ENCODE measurements at places on chromosomes 16 and 17. TPM values are rescaled to one million over a fixed set of nuclear protein-coding genes. Genes with fewer than 3 reads are reported as not detected.

PLEKHM1 gene
- 140 TPM for total RNA-seq

TBX4 gene
- total RNA-seq = not detected

KCNJ2 gene
- 2.5 TPM for total RNA-seq

KRTAP4-6 gene
- not detected for total RNA-seq

CMTM1 gene
- 4.4 TPM for total RNA-seq

VWA3A gene
- 0.39 TPM for total RNA-seq

DNA sequence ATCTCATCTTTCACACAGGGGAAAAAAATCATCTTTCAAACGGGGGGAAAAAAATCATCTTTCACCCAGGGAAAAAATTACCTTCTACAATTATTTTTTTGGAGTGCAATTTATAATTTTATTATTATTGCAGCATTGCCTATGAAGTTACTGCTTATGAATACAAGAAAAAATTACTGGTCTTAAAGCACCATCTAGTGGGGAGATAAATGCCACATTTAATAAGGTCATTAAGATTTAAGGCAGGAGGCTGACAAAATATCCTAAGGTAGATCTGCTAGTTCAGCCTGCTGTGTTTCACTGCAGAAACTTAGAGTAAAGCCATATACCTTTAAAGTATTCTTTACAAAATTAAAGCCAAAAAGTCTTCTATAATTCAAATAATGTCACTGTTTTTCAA lies 13.7 kb downstream of the SHCBP1 start:
- no peaks in the 10 kb centered on the region for H3K27me3 ChIP-seq
- no peaks in the 10 kb centered on the region for H3K4me1 ChIP-seq
- H3K36me3 ChIP-seq = no peaks in the 10 kb centered on the region
- peak; percentile 68 for DNase-seq
- H3K4me3 ChIP-seq = no peak overlapping the region

GRCh38 chr16:13940397-13940933 lies 20.5 kb downstream of the ERCC4 start:
- peaks cover 31% of the 10 kb centered on the region for H3K36me3 ChIP-seq
- no peaks in the 10 kb centered on the region for H3K4me1 ChIP-seq
- no peak overlapping the region for H3K4me3 ChIP-seq
- H3K27ac ChIP-seq = no peak overlapping the region
- DNase-seq = no peak

DNA sequence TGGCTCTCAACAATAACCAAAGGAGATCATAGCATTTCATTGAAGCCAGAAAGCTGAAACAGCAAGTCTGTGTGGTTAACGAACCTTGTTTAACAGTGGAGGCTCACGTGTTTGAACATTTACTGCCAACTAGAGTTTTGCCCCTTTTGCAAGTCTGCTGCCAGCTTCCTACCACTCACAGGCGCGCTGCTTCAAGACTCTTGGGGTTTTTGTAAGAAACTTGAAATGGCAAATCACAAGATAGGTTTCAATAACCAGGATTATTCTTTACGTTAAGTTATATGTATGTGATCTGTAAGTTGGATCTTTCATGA lies 1.2 kb downstream of the SNTB2 start:
- peaks cover 54% of the 10 kb centered on the region for H3K4me1 ChIP-seq
- no peaks in the 10 kb centered on the region for H3K36me3 ChIP-seq
- H3K27me3 ChIP-seq = no peaks in the 10 kb centered on the region
- peak overlapping the region; percentile 83 for H3K4me3 ChIP-seq
- DNase-seq = no peak
- H3K27ac ChIP-seq = peak overlapping the region; percentile 60

GRCh38 chr17:64369007-64369893 lies 21.4 kb downstream of the PECAM1 start:
- H3K4me1 ChIP-seq = peaks cover 4% of the 10 kb centered on the region
- H3K27me3 ChIP-seq = no peaks in the 10 kb centered on the region
- H3K27ac ChIP-seq = no peak overlapping the region
- H3K4me3 ChIP-seq = no peak overlapping the region

DNA sequence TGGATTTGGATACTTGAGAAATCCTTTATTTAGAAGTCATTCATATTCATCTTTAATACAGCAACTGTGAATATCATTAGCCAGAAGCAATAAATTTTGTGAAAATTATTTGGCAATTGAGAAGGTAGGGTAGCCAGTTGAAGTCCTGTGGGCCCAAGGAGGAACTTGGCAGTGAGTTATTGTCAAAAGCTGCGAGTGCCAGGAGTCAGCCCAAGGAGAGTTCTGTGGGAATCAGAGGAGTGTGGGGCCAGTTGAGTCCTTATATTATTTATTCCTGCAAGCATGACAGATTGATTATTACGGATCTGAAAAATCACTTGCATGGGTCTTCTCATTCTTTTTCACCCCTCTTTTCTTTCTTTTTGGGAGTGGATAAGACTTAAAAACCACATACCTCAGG lies 38.3 kb downstream of the PRKCA start:
- DNase-seq = no peak
- H3K27me3 ChIP-seq = no peaks in the 10 kb centered on the region
- no peaks in the 10 kb centered on the region for H3K4me1 ChIP-seq
- no peaks in the 10 kb centered on the region for H3K36me3 ChIP-seq

GRCh38 chr16:1288813-1289476 lies 20.5 kb upstream of the UBE2I start:
- H3K4me1 ChIP-seq = peaks cover 5% of the 10 kb centered on the region
- peaks cover 8% of the 10 kb centered on the region for H3K27me3 ChIP-seq
- H3K36me3 ChIP-seq = no peaks in the 10 kb centered on the region
- no peak overlapping the region for H3K27ac ChIP-seq
- H3K4me3 ChIP-seq = no peak overlapping the region

DNA sequence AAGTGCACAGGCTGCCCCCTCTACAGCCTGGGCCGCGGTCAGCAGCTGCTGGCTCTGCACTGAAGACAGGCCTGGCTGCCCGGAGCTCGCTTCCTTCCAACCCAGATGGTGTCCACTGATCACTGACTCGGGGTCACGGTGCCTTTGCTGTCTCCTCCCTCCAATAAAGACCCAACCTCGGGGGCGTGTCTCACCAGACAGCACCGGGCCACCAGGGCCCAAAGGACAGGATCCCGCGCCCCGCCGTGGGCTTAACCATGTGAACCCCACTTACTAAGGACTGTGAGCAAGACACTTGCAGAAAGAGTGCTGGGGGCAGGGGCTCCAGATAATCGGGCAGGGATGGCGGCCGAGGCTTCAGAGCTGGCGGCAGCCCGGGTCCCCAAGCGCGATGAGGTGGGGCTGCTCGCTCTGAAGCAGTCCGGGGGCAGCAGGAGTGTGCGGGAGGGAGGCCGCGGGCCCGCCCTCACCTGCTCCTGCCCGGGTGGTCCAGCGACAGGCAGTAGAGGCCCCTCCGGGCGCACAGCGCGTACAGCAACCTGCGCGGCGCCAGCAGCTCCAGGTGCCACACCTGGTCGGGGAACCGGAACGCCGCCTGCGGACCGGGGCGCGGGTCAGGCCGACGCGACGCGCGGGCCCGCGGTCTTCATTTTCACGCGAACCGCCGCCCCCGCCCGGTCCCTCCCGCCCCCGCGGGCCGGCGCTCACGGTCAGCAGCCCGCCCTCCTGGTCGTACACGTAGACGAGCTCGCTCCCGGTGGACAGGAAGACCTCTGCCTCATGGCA lies 502 bp downstream of the FAAP100 start:
- DNase-seq = peak; percentile 31
- no peaks in the 10 kb centered on the region for H3K27me3 ChIP-seq
- peaks cover 30% of the 10 kb centered on the region for H3K4me1 ChIP-seq
- H3K27ac ChIP-seq = no peak overlapping the region
- peak overlapping the region; percentile 78 for H3K4me3 ChIP-seq

GRCh38 chr16:10662212-10662611 lies 32.5 kb downstream of the TEKT5 start:
- no peak overlapping the region for H3K27ac ChIP-seq
- H3K36me3 ChIP-seq = no peaks in the 10 kb centered on the region
- H3K4me1 ChIP-seq = no peaks in the 10 kb centered on the region

GRCh38 chr16:1984347-1985225 lies 593 bp downstream of the GFER start:
- H3K36me3 ChIP-seq = peaks cover 10% of the 10 kb centered on the region
- peaks cover 32% of the 10 kb centered on the region for H3K4me1 ChIP-seq
- peaks cover 29% of the 10 kb centered on the region for H3K27me3 ChIP-seq
- peak overlapping the region; percentile 54 for H3K4me3 ChIP-seq

DNA sequence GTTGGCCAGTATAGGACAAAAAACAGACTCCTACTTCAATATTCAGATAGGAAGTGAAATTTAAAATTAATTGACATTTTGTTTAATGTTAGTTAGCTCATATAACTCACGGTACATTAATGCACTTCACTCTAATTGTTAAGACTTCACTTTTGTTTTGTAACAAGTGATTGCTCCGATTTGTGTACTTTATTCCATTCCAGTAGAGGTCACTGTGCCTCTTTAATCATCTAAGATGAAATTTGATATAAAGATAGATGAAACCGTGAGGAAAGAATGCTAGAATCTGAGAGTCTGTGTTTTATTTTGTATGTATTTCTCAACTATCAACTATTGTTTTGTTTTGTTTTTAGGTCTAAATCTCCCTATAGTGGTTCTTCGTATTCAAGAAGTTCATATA lies 29.0 kb downstream of the RBBP6 start:
- H3K27me3 ChIP-seq = no peaks in the 10 kb centered on the region
- DNase-seq = no peak
- H3K4me3 ChIP-seq = no peak overlapping the region
- H3K4me1 ChIP-seq = no peaks in the 10 kb centered on the region

- no peak for DNase-seq
- no peaks in the 10 kb centered on the region for H3K36me3 ChIP-seq
- no peak overlapping the region for H3K27ac ChIP-seq
- no peaks in the 10 kb centered on the region for H3K27me3 ChIP-seq
- peaks cover 3% of the 10 kb centered on the region for H3K4me1 ChIP-seq
- no peak overlapping the region for H3K4me3 ChIP-seq
Observed at GRCh38 chr16:27991876-27992275, 71.6 kb downstream of the GSG1L start.

GRCh38 chr16:61813339-61813738 lies 222.9 kb downstream of the CDH8 start:
- no peaks in the 10 kb centered on the region for H3K36me3 ChIP-seq
- no peaks in the 10 kb centered on the region for H3K4me1 ChIP-seq
- H3K27ac ChIP-seq = no peak overlapping the region
- no peaks in the 10 kb centered on the region for H3K27me3 ChIP-seq
- H3K4me3 ChIP-seq = no peak overlapping the region

- H3K4me3 ChIP-seq = no peak overlapping the region
- H3K27ac ChIP-seq = no peak overlapping the region
Observed at GRCh38 chr17:5183410-5183793, 8.3 kb downstream of the ZNF594 start.

DNA sequence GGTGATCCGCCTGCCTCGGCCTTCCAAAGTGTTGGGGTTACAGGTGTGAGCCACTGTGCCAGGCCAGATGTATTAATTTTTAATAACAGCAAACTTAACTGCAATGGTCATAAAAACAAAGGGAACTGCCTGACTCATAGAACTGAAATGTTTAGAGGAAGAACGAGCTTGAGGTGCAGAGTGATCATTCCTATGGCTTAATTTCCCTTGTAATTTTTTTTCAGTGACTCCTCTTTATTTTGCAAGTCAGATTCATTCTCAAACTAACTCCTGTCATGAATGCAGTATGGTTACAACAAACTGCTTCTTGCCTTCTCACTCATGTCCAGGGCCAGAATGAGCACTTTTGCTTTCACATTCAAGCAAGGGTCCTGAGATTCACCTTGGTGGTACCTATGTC lies 231.3 kb downstream of the HAPSTR1 start:
- H3K27me3 ChIP-seq = no peaks in the 10 kb centered on the region
- no peak for DNase-seq
- H3K36me3 ChIP-seq = no peaks in the 10 kb centered on the region
- H3K4me1 ChIP-seq = no peaks in the 10 kb centered on the region
- H3K27ac ChIP-seq = no peak overlapping the region

DNA sequence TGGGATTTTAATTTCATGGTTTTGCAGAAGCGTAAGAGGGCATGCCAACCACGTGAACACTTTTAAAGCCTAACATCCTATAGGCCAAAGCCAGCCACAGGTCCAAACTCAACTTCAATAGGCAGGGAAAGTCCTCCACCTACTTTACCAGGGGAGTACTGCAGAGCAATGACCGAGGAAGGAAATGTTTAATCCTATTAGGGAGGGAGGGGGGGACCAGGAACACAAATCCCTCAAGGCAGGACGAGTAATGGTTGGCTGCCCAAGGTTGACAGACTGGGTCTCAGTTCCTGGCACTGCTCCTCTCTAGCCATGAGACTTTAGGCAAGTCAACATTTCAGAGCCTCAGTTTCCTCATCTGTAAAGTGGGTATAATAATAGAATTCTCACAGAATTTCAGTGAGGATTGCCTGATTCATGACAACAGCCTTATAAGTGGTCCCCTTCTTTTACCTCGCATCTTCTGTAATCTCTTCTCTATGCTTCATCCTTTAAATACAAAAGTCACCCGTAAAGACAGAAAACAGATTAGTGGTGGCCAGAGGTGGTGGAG lies 315.8 kb downstream of the HAPSTR1 start:
- no peaks in the 10 kb centered on the region for H3K36me3 ChIP-seq
- no peak overlapping the region for H3K4me3 ChIP-seq
- no peak for DNase-seq
- H3K27me3 ChIP-seq = no peaks in the 10 kb centered on the region

DNA sequence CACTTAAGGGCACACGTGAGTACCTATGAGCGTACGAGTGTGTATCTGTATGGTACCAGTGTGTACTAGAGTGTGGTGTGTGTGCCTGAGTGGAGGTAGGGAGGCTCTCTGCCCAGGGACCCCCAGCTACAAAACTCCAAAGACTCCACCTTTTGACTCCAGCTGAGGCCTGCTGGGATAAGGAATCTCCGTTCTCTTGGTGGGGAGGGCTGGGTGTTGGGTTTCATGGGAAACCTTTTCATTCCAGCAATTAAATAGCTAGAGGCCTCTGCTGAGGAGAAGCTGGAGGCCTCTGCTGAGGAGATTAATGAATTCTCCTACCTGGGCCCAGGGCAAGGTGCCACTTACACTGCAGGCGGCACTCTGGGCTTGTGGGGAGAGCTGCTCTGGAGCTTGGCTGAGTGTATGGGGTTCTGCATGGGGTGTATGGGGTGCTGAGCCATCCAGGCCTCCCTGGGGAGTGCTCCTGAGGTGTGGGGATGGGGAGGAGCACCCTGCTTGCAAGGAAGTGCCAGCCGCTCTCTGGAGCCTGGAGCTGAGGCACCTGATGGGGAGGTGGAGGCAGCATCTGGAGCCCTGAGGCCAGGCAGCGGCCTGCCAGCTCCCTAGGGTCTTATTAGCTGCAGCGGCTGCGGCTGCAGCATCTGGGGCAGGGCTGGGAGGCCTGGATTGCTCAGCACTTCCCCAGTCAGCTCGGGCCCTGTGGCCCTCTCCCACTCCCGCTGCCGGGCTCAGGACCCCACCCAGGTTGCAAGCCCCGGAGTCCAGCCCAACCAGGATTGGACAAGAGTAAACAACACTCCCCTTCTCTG lies 4.6 kb downstream of the ANKRD13B start:
- no peak overlapping the region for H3K27ac ChIP-seq
- no peak for DNase-seq
- no peak overlapping the region for H3K4me3 ChIP-seq
- no peaks in the 10 kb centered on the region for H3K36me3 ChIP-seq

DNA sequence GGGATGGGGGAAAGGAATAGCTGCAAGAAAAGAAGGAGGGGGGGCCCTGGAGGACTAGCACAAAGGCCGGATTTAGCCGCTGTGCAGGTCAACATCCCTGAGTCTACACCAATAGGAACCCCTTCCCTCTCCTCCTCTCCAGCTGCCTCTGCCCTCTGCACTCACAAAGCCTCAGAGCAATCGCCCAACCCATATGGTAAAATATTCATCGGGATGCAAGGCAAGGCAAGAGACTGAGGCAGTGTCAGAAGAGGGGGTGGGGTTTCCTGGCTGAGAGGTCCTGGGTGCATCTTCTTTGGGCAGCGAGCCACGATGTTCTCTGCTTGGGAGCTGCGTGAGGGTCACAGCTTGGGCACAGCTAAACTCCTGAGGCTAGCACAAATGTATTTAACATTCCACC lies 115.5 kb upstream of the NLRP1 start:
- H3K27ac ChIP-seq = no peak overlapping the region
- H3K4me3 ChIP-seq = no peak overlapping the region
- H3K36me3 ChIP-seq = no peaks in the 10 kb centered on the region
- no peak for DNase-seq
- no peaks in the 10 kb centered on the region for H3K4me1 ChIP-seq

Data from natural killer cell (primary cell).